ENCODE measurements at places on chromosomes 12 and 14.

DNA sequence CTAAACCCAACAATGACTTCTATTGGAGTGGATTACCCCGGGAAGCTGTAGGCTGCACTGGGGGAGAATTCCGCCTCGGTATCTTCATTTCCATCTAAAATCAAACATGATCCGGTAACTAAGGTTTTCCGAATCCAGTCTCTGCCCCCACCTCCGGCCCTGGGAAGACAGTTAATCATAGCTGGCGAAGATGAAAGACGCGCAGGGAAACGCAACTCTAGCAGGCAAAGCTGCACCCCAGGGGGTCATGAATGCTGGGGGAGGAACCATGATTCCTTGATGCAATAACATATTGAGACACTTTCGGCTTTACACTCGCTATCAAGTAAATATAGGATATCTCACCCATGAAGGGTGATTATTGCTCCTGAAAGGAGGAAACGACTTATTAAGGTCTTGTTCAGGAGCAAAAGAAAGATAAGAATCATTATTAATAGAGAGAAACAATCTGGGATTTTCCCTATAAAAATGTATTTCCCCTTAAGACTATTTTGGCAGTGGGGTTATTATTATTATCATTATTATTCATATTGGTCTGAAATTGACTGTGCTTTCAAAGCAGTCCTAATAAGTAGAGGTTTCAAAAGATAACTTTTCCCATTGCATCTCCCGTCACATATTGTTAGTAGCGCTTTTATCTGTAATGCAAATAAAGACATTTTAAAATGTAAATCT is 614.9 kb downstream of the VRK1 start:
- DNase-seq = no peak

GRCh38 chr14:95250140-95250769 is 69.5 kb downstream of the CLMN start:
- no peak for DNase-seq

DNA sequence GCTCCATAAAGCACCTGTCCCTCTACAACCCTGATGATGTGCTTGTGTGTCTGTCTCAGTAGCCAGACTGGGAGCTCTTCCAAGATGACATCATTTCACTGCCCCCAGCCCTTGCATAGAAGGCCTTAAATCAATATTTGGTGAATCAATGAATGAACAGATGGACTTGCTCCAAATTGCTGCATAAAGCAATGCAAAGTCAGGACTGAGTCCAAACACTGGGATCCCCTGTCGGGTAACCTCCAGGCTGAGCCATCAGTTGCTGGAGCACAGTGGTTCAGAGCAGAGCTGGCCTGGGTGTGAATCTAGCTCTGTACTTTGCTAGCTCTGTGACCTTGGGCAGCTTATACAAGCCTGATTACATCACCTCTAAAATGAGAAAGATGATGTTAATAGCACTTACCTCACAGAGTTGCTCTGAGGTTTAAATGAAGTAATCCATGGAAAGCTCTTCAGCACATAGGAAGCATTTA is 120.3 kb upstream of the VASH1 start:
- peak; percentile 29 for DNase-seq

DNA sequence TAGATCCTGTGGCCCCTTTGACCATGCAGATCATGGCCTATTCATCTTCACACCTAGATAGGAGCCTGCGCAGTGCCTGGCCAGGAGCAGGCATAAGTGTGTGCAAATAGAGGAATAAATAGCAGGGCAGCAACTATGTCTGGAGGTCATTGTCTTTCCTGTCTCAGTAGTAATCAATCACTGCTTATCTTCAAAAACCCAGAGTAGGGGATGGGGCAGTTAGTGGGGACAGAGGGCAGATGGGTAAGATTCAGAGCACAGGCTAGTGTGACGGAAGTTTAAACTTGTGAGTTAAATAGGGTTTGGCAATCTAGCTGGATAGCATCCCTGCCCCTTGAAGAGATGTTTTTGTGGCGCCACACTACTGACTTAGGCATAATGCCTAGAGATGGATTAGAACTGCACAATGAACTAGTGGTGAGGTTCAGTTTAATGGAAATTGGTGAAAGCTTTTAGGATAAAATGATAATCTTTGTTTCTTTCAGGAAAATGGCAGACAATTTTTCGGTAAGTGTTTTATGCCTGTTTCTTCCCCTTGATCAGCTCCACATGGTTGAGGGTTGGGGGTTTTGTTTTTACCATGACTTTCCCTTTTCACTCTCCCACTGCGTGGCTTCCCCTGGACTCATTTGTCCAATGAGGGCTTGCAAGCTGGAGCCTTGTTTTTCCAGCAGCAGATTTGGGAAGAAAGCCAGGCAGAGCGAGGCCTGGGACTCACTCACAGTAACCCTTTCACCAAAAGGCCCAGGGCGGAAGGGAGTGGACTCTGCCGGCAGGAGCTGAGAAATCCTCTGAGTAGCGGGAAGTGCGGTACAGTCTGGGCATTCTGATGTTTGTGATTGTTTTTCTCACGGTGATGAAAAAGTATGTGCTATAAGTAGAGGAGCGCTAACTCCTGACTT is 8.1 kb downstream of the LGALS3 start:
- DNase-seq = no peak

- no peak for DNase-seq
Measured at GRCh38 chr12:40993158-40993557, 195.0 kb upstream of the PDZRN4 start.

DNA sequence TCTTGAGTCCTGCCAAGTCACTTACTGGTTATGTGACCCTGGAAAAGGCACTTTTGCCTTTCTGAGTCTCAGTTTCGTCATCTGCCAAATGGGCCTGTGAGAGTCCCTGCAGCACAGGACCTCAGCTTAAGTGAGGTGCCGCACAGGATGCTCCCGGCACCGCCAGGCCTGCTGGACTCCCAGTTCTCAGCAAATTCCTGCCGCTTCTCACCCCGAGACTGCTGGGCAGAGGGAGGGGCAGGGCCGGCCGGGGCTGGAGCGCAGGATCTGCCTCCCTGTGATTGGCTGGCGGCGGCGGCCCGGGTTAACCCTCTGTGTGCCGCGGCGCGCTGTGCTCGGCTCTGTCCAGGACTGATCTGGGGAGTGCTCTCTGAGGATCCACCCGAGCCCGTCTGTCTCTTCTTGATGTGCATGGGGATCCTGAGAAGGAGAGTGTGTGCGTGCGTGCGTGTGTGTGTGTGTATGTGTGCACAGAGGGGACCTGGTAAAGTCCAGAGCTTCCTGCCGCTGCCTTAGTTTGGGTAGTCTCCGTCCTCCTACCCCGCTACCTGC is 8.6 kb downstream of the SETD1B start:
- DNase-seq = peak; percentile 20

DNA sequence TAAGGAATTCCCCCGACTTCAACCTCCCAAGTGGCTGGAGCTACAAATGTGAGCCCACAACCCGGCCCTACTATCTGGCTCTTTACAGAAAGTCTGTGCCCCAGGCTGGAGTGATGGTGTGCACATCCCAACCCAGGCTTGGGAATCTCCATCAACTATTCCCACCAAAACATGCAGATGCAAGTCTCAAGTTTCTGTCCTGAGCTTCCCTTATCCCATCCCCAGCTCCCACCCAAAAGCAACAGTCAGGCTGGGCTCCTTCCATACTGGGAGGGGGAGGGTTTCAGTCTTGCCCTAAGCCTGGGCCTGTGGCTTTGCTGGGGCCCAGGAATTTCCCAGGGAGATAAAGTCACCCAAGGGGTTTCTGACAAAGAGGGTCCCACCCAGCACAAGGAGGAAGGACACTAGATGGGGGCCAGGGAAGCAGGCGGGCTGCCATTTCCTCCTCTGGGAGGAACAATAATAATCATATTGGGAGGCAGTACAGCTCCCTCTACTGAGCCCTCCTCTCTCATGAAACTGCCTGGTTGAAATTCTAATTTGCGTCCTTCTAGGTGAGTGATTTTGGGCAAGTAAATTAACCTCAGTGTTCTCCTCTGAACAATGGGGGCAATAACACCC is 8.0 kb downstream of the SLC8B1 start:
- no peak for DNase-seq

DNA sequence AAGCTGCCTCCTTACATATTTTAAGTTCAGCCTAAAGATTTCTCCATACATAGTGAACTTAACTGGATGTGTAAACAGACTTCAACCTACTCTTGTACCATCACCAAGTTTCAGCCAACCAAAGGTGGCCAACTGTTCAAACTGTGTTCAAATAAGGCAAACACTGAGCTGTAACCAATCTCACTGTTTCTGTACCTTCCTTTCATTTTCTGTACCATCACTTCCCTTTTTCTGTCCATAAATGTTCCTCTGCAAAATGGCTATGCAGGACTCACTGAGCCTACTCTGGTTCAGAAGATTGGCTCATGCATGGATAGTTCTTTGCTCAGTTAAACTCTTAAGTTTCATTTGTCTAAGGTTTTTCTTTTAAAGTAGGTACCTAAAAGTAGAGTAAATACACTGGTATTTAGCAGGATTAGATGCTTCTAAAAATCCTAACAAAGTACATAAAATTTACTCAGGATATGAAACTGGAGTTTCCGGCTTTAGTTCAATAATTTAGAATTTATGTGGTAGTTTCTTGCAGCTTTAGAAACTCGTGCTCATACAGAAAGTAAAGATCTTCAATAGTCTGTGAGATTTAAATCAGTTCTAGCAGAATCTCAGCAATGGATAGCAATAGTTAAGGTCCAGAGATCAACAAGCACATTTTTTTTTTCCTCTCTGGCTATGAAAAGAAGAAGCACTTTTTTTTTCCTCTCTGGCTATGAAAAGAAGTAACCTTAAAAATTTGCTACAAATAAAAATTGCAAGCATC is 282.0 kb upstream of the PPFIA2 start:
- no peak for DNase-seq

DNA sequence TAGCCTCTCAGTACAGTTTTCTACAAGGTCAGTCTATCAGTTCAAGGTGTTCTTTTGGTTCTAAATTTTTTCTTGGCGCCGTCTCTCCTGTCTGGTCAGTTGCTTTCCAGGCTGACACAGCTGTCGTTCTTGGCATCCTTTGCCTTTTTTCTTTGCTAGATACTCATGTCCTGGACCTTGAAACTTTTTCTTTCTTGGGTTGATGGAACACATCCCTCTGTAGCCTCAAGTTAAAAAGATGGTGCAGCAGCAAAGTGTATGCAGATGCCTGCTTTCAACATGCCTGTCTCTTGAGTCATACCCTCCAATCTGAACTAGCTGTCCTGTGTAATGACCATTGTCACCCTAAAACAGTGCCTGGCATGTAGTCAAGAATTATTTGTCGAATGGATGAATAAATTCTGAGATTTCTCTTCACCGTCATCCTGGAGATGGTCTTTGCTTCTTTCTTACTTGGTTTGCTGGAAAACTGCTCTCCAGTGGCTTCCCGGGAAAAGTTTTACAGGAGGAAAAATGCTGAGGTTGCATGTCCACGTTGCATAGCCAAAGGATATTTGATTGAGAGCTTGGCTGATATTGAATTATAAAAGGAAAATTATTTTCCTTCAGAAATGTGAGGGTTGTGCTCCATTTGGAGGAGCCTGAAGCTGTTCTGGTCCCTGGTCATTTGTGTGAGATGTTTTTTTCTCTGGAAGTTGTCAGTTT is 4.6 kb downstream of the NYNRIN start:
- DNase-seq = no peak

- no peak for DNase-seq
Measured at GRCh38 chr12:102005256-102005655, 56.5 kb downstream of the WASHC3 start.

DNA sequence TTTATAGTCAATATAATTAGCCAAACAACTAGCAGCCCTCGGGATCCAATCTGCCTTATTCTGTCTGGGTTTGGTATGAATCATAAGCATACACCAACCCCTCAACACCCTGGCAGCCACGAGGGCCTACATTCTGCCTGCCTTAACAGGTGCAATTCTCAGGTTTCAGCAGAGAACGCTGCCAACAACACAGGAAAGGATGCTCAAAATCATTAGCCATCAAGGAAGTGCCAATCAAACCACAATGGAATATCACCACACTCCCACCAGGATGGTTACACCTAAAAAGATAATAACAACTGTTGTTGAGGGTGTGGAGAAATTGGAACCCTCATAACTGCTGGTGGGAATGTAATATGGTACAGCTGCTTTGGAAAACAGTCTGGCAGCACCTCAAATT is 122.8 kb downstream of the TTC7B start:
- peak; percentile 99 for DNase-seq

Data from NCI-H2171 treated with DMSO at 0.1 percent for 48 hours (cell line).